ENCODE measurements at places on chromosomes 1 and 21.
A peak's percentile ranks its signal among the peaks of the same experiment; 100 is the strongest.

- no peak for DNase-seq
These were observed 17.8 kb upstream of the HSD17B7 start for GRCh38 chr1:162772571-162773154.

DNA sequence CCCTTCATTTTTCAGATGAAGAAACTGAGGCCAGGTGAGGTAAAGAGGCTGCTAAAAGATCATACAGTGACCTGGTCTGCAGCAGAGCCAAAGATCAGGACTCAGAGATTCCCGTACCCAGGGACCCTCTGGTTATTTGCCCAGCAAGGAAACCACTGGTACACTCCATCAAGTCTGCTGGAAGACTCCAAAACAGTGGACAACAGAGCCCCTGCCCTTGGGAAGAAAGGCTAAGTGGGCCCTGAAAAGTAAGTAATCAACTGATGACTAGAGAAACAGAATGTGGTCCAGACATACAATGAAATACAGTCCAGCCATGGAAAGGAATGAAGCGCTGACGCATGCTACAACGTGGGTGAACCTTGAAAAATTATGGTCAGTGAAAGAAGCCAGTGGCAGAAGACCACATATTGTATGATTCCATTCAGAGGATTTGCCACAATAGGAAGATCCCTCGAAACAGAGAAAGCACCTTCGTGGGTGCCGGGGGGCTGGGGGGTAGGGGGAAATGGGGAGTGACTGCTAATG, 106.4 kb downstream of the ETS2 start:
- no peak for DNase-seq

- no peak for DNase-seq
These were observed 13.9 kb upstream of the IL6R start for GRCh38 chr1:154391086-154391770.

- no peak for DNase-seq
These were observed 12.2 kb downstream of the TMEM53 start for GRCh38 chr1:44661781-44662682.

- no peak for DNase-seq
These were observed 51.2 kb downstream of the BEND5 start for GRCh38 chr1:48725341-48726046.

DNA sequence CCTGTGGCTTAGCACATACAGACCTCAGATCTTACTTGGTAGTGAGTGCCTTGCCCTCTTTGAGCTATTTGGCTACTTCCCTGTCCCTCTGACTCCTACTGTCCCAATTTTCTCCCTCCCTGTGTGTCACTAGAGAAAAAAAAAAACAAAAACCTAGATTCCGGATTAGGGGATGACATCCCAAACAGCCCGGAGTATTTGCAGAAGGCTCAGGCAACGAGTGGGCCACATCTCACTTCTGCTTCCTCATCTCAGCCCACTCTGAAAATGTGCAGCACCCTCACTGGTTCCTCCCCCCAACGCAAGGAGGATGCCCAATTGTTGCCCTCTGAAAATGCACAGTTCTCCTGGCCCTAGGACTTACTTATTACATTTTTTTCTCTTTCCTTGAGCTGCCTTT, 4.9 kb downstream of the NHLH1 start:
- no peak for DNase-seq

GRCh38 chr1:31327381-31327780, 30.5 kb downstream of the ZCCHC17 start:
- DNase-seq: no peak

DNA sequence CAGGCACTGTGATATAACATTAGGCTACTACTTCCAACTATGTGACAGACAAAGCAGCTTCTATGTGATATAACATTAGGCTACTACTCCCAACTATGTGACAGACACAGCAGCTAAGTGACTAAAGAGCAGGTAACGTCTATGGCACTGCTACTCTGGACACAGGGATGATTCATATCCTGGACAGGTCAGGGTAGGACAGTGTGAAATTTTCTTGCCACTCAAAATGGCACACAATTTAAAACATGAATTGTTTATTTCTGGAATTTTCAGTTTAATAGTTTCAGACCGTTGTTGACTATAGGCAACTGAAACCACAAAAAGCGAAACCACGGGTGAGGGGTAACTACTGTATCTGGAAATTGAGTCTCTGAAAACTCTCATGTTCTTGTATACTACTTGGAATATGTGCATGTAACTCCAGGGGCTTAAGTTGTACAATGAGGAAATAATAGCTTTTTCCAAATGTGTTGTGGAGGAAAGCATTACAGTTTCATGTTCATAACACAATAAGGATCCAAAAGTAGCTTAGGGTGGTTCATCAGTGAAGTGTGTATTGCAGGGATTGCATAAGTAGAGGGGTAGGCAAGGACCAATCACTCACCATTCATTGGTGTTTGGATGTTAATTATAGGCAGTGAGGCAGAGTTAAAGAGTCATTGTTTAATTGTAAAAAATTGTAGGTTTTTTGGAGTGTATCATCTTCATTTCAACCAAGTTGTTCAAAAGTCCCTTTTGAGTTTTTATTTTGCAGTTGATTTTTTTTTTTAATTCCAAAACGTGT, 5.3 kb downstream of the DTL start:
- no peak for DNase-seq

DNA sequence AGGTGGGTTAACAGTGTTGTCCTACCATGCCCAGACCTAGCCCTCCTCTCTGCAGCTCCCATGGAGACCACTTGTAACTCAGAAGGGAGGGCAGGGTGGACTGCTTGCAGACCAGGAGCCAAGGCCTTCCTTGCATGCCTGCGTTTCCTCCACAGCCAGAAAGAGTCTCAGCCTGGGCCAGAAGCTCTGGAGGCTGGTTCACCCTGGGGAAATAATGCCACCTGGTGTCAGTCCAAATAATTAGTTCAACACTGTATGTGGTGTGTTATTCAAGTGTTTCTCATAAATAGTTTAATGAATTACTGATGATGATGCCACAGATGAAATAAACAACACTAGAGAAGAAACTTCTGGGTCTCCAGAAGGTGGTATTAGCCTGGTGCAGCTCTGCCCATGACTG, 16.9 kb upstream of the VANGL1 start:
- DNase-seq: no peak

- DNase-seq: no peak
These were observed 79.5 kb downstream of the NR5A2 start for GRCh38 chr1:200107004-200107470.

DNA sequence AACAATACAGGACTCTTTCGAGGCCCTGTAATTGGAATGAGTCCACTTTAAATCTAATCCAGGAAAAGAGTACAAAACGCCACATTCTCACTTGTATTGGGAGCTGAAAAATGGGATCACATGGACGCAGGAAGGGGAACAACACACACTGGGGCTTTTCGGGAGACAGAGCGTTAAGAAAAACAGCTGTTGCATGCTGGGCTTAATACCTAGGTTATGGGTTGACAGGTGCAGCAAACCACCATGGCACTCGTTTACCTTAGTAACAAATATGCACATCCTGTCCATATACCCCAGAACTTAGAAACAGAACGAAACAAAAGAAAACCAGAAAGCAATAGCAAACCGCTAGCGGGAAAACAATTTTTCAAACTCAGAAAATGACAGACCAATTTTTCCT, 1532.7 kb upstream of the TPTE start:
- no peak for DNase-seq

GRCh38 chr1:158961178-158961577, 29.8 kb downstream of the PYHIN1 start:
- no peak for DNase-seq

GRCh38 chr1:11681071-11681771, at the start of gene MAD2L2:
MAD2L2 (minus strand) TSS chr1:11681148; CDS start chr1:11680601, 547 bp downstream.
- no peak for DNase-seq

- DNase-seq: no peak
These were observed 1.2 kb upstream of the ARPC5 start for GRCh38 chr1:183636783-183637182.

- DNase-seq: no peak
These were observed 90.2 kb upstream of the VAMP3 start for GRCh38 chr1:7680955-7681268.

DNA sequence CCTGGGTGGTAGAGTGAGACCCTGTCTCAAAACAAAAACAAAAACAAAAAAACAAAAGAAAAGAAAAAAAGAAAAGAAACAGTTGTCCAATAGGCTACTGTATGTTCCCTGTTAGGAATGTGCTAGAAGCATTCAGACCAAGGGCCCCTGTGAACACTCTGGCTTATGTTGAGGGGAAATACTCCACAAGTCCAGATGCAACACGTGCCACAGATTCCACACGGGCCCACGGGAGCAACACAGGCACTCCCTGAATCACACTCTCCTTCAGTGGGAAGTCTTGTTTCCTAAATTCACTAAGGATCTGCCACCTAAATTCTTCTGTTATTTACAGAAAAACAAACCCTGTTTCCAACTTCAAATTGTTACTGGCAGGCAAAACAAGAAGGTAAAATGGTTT, 291.1 kb downstream of the PCP4 start:
- DNase-seq: no peak

DNA sequence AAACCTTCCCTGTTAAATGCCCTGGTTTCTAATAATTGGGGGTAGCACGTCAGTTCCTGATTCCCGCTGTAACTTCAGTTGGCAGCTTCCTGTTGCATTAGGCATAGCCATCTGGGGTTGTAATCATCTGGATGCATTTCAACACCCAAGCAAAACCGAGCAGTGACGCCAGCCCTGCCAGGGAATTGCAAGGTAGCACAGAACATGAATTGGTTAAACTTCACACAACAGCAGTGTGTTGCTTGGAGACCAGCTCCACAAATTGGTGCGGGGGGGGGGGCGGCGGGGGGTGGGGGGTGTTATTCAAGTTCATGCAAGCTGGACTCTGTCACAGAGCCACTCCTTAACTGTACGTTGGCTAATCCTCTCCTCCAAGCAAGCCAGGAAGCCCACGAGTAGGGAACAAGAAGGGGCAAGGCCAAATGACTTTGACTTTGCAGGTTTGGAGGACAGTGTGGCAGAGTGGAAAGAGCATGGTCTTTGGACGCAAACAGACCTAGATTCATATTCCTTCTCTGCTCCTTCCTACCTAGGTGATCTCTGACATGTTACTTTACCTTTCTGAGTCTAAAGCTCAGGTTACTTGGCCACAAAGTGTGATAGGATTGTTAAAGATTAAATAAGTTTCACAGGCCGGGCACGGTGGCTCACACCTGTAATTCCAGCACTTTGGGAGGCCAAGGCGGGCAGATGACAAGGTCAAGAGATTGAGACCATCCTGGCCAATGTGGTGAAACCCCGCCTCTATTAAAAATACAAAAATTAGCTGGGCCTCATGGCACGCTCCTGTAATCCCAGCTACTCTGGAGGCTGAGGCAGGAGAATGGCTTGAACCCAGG, 4.7 kb downstream of the LAX1 start:
- DNase-seq: peak; percentile 93

DNA sequence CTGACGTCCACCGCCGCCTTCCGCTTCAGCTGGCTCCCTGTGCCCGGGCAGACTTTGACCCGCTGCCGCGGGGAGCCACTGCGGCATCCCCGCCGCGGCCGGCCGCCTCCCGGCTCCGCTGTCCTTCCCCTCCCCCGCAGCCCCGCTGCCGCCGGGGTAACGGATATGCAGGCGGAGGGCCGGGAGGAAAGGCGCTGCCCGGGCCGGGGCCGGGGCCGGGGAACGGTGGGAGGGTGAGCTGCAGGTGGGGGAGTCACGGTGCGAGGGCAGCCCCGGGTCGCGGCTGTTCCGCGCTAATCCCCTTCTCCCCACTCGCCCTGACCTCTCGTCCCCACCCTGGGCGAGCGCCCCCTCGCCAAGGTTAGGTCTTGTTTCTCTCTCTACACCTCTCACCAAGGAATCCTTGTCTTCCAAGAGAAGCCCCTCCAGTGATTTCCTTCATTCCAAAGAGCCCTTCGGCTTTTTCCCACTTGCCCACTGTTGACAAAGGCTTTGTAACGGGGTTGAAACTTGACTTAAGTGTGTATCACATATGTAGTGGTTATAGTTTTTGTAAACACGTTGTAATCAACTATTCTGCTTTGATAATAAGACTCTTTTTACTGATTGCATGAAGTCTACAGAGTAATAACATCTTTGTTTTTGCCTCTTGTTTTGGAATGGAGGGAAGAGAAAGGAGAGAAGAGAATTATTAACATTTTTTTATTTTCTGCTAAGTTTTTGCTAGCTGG, 669 bp downstream of the XPR1 start:
- DNase-seq: no peak

DNA sequence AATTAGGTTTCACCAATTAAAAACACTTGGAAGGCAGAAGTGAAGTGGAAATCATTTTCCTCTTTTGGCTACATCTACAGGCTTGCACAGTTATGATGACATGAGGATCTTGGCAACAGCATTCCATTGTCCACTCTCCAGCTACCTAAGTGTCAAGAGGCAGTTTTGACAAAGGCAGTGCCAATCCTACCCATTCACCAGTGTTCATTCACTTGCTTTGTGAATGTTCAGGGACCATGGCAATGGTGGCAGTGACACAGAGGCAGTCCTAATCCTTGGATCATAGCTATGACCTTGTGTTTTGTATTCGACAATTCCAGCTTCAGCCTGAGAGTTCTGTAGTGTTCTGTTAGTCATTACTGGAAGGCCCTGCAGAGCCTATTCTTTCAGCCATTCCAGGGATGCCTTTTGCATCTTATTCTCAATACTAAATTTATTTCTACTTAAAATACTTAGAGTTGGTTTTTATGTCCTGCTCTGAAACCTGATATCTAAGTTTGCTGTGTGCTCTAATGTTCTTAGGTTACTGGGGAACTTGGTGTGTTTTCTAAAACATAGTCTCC, 36.7 kb downstream of the CRB1 start:
- DNase-seq: no peak

- peak; percentile 90 for DNase-seq
These were observed 164.5 kb upstream of the COA6 start for GRCh38 chr1:234208791-234209190.

DNA sequence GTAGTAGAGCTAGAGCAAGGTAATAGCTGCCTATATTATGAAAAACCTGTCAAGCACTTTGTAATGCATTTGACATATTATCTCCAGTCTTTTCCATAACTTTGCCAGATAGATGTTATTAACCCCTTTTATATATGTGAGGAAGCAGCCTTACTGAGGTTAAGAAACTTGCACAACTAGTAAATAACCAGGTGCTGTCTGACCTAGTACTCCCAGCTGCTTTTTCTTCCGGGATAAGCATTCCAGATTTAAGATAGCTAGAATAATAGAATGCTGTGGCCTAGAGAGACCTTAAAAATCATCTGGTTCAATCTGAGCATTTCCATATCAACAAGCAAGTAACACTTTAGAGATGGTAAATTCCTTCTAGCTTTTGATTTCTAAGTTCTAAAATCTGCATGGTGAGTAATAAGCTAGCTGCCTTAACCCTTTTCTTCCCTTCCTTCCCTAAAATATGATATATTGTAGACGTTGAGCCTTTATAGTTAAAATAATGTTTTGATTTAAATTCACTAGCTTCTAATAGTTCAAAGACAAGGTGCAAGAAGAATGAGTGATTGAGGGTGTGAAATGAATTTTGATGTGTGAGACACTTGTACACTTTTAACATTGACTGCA, 1.8 kb downstream of the SH3GLB1 start:
- no peak for DNase-seq

DNA sequence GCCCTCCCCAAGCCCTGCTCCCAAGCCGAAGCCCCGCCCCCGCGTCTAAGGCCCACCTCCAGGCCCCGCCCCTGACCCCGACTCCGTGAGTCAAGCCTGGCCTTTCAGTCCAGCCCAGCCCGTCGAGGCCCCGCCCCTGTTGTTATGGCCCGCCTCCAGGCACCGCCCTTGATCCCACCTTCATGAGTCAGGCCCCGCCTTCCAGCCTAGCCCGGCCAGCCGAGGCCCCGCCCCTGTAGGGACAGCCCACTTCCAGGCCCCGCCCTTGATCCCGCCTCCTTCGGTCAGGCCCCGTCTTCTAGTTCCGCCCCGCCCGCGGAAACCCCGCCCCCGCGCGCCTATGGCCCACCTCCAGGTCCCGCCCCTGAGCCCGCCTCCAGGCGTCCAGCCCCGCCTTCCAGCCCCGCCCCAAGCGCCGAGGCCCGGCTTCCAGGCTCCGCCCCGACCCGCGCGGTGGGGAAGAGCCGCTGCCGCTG, 247 bp upstream of the DOP1B start:
- DNase-seq: peak; percentile 65

All from epithelial cell of proximal tubule (primary cell).